ENCODE measurements at places on chromosomes 6 and 20. TPM values are rescaled to one million over a fixed set of nuclear protein-coding genes. Genes with fewer than 3 reads are reported as not detected.

Gene ADGRB3
- total RNA-seq, result 29.4 TPM

Gene SNAI1
- 0.69 TPM for total RNA-seq

Gene STMN3
- 17.7 TPM for total RNA-seq

Gene SLC16A10
- 5.4 TPM for total RNA-seq

Gene ZFP57
- total RNA-seq, result not detected

Gene DEF6
- total RNA-seq, result 7.2 TPM

Gene SLC22A2
- not detected for total RNA-seq

Gene ULBP3
- 3.4 TPM for total RNA-seq

Gene SLC22A16
- 0.63 TPM for total RNA-seq

Measured in urinary bladder (tissue), 4 donors.